ENCODE measurements at places on chromosomes 2 and 18.

DNA sequence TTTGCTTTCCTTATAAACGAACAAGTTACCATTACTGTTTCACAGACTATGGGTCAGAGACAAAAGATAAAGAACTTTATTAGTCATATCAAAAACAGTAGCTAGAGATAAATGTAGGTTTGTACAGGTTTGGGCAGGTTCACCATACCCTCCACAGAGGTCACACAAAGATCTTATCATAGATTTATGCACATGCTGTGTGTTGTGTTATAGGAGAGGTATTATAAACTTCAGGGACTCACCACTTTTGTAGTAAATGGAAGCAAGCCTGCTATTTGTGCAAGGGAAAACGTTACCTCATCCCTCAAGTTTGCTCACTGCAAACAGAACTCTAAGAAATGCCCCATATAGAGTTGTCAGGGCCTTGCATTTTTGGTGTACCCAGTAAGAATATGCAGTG is 584.5 kb upstream of the LRRTM1 start:
- no peak for DNase-seq

GRCh38 chr18:23585897-23586248 is 433 bp downstream of the NPC1 start:
- no peak for DNase-seq

DNA sequence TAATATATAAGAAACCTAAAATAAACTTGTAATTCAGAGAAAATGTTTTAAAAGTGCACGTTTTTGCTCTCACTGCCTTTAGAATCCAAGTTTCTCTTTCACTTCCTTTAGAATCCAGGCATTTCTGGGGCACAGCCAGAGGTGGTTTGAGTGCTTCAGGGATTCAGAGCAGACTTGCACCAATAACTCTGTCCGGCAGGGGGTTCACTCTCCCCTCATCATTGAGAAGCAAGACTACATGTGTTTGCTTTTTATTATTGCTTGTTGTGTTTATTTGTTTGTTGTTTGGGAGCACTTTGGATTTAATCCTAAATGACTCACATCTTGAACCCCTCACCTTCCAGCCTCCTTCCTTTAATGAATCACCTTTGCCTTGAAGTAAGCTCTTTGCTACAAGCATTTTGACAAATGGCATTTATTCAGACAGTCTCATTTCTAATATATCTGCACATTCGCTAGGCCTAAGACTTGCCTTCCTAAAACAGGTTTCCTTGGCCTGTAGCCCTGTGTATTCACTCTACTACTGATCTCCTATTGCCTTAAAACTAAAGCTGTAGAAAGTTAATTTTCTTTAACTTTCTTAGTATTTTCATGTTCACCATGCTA is 233.5 kb upstream of the ATP5MC3 start:
- DNase-seq: no peak

DNA sequence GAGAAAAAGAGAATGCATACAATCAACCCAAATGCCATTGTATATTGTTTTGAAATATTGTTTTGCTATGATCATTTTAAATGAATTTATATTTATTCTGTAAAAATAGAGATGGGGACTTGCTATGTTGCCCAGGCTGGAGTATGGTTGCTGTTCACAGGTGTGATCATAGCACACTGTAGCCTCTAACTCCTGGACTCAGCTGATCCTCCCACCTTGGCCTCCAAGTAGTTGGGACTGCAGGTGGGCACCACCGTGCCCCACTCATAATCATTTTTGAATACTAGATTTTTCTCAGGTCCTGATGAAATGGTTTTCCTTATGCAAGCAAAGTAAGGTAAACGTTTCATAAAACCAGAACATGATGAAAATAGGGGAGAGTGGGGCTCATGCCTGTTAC is 46.3 kb downstream of the TMEM17 start:
- no peak for DNase-seq

GRCh38 chr18:6557057-6557769 is 142.5 kb upstream of the L3MBTL4 start:
- no peak for DNase-seq

DNA sequence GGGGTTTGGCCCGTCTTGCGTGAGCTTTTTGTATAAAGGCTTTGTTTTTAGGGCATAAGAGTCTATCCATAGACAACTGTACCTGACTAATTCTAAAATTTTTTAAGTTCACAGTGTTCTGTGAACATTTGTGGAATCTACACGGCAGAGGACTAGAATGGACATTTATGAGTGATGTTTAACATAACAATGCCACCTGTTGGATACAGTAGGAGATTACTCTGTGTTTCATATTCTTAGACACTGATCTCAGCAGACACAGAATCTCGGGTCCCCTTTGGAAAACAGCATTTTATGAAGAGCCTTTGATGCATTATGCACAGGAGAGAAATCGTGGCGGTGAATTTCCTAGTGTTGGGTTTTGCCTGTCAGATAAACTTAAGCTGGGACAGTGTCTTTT is 752.2 kb downstream of the DPP10 start:
- DNase-seq: no peak

DNA sequence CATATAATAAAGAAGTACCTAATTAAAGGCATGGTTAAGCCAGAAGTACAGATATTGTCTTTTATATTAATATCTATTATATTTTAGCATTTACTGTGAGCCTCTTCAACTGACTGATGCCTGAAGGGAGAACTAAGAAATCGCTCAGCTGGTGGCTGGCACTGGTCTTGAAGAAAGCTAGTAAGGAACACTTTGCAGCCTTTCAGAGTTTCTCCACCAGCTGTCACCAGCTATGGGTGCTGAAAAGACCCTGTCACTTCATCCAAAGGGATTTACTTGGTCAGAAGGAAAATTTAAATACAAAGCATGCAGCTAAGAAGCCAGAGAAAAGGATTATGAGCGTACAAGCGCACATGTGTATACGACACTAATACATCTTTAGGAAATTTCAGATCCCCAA is 525.9 kb downstream of the TMEM182 start:
- DNase-seq: no peak

DNA sequence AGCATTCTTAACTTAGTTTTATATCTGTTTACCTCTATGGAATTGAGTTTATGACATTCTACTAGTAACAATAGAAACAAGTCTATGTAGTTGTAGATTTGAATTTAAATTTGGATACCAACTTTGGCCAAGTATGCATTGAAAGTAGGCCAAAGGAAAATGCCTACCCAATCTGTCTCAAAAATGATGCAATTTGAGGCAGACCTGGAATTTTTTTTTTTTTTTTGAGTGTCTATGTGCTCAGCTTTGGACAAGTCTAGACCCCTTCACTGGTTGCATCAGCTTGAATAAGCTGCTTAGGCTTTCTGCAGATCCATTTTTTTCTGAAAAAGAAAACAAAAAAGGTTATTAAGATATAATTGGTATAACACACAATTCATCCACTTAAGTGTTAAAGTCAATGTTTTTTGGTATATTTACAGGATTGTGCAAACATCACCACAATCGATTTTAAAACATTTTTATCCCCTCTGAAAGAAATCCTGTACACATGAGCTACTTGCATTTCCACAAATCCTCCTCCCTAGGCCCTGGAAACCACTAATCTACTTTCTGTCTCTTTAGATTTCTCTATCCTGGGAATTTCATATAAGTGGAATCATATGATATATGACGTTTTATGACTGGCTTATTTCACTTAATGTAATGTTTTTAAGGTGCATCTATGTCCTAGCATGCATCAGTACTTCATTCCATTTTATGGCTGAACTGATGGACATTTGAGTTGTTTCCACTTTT is 185.1 kb upstream of the CCDC68 start:
- DNase-seq: no peak

DNA sequence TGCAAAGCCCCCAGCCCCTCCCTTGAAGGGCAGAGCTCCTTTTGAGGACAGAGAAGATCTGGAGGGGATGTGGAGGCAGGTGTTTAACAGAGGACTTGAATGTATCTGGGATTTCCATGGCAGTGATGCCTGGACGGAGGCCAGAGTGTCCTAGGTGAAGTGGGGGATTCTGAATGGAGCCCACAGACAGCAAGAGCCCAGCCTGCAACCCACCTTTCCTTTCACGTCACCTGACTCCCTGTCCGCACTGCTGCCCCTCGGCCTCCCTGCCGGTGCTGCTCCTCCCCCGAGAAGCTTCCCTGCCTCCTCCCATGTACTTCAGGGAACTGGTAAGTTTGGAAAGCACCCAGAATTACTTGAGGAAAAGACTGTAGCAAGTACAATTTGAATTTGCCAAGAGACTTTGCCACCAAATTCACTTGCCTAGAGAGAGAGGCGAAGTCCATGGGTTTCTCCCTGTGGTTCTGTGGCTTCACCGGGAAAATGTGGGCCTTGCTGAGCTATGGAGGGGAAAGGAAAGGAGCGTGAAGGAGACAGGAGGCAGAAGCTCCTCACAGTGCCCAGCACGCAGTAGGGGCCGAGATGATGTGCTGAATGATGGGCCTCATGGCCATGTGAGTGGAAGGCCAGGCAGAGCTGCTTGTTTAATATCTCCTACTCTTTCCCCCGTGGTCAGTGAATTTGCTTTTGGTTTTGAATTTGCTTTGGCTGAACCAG is 13.9 kb upstream of the ASPRV1 start:
- no peak for DNase-seq

GRCh38 chr2:73931531-73932500 is 5.1 kb downstream of the DGUOK start:
- peak; percentile 17 for DNase-seq

DNA sequence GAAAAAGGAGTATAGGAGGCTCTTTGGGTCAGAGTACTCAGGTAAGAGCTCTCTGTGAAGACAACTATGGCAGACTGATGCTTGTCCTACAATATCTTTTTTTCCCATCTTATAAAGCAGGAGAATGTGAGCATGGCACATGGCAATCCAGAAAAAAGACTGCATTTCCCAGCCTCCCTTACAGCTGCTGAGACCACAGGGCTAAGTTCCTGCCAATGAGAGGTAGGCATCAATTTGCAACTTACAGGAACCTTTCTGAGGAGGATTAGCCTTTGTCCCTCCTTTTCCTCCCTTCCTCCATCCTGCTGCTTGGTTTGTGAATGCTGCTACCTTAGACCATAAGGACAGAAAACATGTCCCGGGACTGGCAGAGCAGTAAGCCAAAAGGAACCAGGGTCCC is 37.8 kb upstream of the ST8SIA5 start:
- no peak for DNase-seq

DNA sequence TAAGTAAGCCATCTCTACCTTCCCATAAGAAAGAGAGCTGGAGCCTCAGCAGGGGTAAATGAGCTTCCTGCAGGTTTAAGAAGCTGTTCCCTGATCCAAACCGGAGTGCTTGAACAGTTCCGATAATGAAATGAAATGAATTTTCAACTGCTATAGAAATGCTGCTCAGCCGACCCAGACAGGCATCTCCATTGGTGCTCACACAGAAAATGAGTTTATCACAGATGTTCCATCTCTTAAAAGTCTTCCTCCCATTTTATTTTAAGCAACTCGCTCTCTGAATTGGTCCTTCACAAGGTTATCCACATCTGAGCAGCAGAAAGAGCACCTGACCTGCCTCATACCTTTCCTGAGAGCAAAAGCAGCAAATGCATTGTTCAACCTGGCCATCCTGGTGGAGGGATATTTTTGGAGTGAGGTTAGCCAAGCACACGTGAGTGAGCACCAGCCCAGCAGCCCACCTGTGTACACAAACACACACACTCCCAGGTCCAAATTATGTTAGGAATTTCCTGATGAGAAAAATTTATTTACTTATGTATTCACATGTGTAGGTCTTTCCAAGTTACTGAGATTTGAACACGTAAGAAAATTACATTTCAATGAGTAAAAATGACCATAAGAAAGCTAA is 42.2 kb upstream of the CCDC68 start:
- no peak for DNase-seq

DNA sequence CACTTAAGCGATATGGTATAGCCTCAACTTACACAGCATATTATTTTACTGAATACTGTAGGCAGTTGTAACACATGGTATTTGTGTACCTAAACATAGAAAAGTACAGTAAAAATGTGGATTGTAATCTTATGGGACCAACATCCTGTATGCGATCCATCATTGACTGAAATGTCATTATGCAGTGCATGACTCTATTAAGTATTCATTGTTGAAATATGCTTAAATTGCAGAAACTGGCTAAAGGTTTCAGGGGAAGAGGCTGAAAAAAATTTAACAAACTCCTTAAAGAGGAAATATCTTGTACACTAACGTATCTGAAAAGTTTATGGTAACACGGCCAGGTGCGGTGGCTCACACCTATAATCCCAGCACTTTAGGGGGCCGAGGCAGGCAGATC is 214.1 kb upstream of the PARD3B start:
- DNase-seq: no peak

GRCh38 chr18:70634576-70635147 is 345.8 kb downstream of the SOCS6 start:
- DNase-seq: no peak

GRCh38 chr2:26292646-26293045 is 47.9 kb downstream of the HADHB start:
- DNase-seq: no peak

DNA sequence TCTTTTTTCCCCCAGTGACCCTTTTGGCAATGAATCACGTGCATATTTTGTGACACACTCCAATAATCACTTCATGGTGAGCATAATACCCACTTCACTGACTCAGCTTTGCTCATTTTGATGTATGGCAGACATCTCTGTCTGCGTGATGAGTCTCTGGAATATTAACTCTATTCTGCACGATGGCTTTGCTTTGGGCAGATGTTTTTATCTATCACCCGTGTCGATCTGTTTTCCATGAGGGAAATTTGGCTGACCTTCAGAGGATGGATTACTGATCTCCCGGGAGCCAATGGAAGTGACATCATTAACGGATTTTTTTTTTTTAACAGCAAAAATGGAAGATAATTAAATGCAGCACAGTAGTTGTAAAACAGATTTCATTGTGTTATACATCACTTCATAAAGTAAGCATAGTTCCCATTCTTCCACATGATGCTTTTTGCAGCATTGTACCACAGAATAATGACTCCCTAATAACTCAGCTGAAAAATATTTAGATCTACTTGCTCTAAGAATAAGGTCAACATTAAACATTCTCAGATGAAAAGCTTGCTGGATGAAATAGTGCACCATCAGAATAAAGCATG is 29.8 kb downstream of the CDC42EP3 start:
- no peak for DNase-seq

DNA sequence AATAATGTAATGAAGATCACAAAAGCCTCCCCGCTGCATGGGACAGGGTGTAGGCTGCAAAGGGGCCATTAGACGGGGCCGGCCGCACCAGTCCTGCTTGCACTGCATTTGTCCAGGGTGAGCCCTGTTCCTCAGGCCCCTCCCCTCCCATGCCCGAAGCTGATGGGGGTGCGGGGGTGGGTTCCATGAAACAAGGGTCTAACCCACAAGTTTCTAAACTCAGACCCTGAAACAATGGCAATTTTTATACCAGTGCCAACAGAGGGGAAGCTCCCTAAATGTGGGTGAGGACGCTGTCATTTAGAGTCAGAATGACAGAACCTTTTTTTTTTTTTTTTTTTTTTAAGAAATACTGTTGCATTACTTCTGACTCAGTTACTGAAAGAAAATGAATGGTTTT is 39.7 kb downstream of the HS6ST1 start:
- DNase-seq: no peak

Measured in stimulated activated CD4-positive, alpha-beta T cell treated with anti-CD3 and anti-CD28 coated beads, Interleukin-4, amount 100 ng/mL, for 48 hours (primary cell).